Stimulated activated CD8-positive, alpha-beta memory T cell treated with anti-CD3 and anti-CD28 coated beads, Interleukin-2, amount 100 ng/mL, for 1 hour (primary cell): ENCODE measurements at places on chromosomes 11 and 22.

- no peak for DNase-seq
Observed at GRCh38 chr11:46490666-46491065, 99.1 kb upstream of the CHRM4 start.

DNA sequence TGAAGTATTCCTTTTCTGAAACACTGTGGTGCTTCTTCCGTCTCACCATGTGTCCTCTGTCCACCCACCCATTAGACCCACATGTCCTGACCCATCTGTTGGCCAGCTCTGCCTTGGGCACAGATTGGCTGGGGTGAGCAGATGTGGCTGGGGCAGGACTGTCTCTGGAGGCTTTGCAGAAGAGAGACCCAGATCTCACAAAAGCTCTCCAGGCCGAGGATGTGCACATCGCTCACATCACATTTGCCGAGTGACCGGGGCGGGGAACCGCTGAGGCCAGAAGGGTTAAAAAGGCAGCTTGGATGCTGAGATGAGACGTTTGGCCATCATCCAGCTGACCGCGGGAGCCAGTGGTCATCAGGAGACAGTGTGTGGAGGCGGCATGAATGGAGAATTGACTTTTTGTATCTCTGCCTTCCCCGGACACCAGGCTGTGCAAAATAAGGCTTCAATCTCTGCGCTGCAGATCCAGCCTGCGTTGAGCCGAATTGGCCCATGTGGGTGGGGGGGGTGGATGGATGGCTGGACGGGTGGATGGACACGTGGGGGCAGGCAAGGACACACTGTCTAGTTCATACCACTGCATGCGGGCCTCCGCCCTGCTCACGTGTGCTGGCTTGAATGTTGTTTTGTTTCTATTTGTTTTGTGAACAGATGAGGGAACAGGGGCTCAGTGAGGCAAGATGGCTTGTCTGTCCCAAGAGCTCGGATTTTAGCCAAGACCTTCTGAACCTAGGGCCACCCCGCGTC is 6.1 kb downstream of the IFITM10 start:
- no peak for DNase-seq

DNA sequence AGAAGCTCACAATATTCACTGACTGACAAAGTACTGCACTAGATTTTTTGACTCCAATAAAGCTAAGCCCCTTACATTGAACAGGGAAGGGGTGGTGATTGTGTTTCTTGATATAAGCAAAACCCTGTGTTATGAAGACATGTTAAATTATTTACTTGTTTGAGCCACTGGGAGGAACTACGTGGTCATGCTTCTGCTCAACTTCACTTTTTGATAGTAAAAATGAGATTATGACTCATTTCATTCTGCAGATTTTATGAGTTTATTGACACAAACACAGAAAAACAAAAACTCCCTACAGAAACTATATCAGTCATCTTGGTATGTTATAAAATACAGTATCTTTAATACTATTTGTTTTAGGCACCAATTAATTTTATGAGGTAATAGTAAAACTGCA is 124.7 kb downstream of the CADM1 start:
- no peak for DNase-seq

DNA sequence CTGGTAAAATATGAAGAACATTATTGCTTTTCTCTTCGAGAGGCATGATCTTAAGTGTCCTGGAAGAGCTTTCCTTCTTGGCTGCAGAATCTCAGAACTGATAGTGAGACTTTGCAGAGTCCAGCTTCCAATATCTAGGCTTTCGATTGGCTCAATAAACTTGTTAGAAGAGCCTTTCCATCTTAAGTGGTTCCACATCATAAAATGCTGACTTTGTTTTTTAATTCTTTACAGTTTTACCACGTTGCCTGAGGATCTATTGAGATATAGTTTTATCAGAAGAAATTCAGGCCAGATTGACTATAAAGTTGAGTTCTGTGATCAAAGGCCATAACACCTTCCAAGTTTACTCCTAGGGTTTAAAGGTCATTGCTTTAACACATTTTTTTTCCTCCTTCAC is 15.6 kb upstream of the DNAJB7 start:
- DNase-seq = no peak

GRCh38 chr22:20438678-20439492 is 1.3 kb upstream of the SCARF2 start:
- no peak for DNase-seq

- no peak for DNase-seq
Observed at GRCh38 chr11:96019281-96019680, 95.4 kb upstream of the MTMR2 start.

GRCh38 chr11:113448316-113448677 is 26.9 kb downstream of the DRD2 start:
- DNase-seq = no peak

- no peak for DNase-seq
Observed at GRCh38 chr11:68584991-68585524, 99.3 kb upstream of the GAL start.

- no peak for DNase-seq
Observed at GRCh38 chr22:49687333-49687732, 140.3 kb downstream of the BRD1 start.

DNA sequence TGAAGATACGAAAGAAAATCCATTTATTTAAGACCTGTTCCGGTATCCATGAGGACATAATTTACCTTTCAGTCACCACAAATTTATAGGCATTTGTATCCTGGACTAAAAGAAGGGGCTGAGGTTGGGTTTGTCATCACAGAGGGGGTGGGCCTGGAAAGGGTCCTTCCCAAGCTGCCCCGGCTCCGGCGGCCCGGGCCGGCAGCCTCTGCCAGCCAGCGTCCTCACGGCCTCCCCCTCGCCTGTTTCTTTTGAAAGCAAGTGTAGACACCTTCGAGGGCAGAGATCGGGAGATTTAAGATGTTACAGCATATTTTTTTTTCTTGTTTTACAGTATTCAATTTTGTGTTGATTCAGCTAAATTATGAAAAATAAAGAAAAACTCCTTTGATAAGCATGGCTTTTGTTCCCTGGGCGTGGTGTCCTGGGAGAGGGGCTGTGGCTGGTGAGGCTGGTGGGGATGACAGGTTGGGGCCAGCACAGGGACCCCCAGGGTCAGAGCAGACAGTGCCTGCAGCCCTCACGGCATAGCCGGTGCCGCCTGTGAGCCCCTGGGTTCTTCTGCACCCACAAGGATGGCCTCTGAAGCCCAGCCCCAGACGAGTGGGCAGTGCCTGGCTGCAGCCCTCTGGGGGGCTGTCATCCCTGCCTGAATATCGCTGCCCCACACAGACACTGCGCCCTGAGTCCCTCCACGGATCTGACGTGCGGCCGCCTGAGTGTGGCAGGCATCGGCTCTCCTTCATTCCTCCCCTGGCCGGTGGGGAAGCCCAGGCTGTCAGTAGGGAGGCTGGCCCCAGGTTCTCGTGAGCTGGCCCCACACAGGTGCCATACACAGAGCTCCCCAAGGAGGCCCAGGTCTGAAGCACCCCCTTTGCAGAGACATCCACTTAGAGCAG is 1075.9 kb downstream of the BRD1 start:
- no peak for DNase-seq

DNA sequence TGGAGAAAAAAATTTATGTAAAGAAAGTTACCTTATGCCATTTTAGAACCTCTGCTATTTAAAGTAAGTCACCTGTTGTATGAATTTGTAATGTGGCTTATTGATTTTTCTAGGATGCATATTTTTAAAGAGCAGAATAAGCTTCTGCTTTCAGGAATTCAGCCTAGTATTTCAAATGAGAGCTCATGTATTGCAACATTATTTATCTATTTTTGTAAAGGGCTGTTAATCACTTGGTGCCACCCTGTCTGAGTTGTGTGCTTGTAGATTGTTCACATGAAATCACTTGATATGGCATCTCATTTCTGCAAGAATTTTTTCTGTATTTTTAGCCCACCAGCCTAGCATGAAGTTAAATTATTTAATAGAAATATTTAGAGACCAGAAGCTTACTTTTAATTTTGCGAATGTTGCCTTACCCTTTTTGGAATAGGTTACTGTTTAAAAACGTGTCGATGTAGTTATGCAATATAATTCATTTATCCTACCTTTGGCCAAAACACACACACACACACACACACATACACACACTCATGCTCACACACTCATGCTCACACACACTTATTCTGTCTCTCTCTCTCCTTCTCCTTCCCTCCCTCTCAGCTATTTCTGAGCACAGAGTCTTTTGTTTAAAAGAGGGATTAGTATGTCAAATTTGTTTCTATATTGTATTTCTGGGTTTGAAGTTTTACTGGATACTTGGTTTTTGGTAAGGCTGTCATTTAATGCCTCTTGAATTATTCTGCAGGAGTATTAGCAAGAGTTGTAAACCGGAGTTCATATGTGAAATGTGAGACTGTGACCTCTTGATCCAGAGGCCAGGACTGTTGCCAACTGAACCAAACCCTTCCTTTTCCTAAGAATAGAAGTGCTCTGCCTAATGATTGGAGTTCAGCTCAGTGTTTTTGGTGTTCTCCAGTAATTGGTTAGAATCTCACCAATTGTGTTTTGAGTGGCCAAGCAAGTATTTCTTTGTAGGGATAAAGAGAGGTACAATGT is 34.4 kb downstream of the YAP1 start:
- no peak for DNase-seq

GRCh38 chr22:21003782-21004181 is 1.9 kb upstream of the THAP7 start:
- DNase-seq = no peak

- no peak for DNase-seq
Observed at GRCh38 chr22:27309697-27310096, 491.9 kb downstream of the MN1 start.

GRCh38 chr22:29625090-29625825 is 21.8 kb downstream of the NF2 start:
- DNase-seq = no peak

- no peak for DNase-seq
Observed at GRCh38 chr11:69170704-69171103, 15.0 kb downstream of the SMIM38 start.

- DNase-seq = no peak
Observed at GRCh38 chr11:75200051-75200450, 40.5 kb upstream of the TPBGL start.

GRCh38 chr11:23138761-23139160 is 278.5 kb upstream of the CCDC179 start:
- no peak for DNase-seq

GRCh38 chr11:10205928-10206327 is 88.1 kb downstream of the SBF2 start:
- no peak for DNase-seq

DNA sequence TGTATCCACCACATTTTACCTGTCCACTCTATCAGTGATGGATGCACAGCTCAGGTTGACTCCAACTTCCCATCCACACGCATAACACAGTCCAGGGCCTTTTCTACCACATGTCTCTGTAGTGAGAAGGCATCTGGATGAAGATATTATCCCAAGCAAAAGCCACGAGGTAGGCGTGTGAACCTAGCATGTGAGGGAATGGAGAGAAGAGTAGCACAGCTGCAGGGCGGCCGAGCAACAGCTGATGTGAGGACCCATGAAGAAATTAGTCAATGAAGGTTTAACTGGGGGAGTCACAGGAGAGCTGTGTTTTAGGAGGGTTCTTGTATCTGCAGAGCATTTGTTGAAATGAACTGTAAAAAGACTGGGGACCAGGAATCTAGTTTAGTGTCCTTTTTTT is 144.6 kb upstream of the PITPNB start:
- no peak for DNase-seq

DNA sequence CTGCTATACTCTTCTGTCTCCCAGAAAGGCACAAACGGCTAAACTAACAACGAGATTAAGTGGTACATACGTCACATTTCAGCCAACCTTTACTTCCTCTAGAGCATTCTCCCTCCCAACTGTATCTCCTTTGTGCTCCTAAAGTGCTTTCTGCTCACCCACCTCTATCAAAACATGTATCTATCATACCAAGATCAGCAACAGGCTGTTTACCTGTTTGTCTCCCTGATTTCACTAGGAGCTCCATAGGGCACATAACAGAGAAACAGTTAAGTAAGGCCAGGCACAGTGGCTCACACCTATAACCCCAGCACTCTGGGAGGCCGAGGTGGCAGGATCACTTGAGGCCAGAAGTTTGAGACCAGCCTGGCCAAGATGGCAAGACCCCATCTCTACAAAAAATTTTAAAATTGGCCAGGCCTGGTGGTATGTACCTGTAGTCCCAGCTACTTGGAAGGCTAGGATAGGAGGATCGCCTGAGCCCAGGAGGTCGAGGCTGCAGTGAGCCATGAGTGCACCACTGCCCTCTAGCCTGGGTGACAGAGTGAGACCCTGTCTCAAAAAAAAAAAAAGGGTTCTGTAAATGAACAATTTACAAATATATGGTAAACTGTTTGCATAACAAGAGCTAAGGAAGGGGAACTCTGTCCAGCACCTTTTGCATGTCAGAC is 2.8 kb downstream of the NDUFC2 start:
- no peak for DNase-seq

DNA sequence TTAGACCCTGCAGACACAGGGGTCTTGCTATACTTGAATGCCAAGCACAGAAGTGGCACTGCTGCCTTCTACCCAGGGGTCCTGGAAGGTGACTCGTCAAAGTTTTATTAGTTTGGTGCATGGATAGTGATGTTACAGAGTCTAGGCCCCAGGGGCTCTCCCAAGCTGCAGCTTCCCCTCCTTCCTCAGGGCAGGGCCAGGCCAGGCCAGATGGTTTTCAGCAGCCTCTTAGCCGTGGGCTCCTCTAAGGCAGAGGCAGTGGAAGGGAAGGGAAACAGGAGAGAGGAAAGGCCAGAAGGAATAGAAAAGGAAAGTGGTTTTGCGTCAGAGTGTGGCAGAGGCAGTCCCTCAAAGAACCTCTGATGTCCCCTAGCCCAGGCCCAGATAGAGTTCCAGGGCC is 21.9 kb downstream of the ANKK1 start:
- no peak for DNase-seq

- no peak for DNase-seq
Observed at GRCh38 chr11:8779107-8779506, 96.5 kb downstream of the RPL27A start.

DNA sequence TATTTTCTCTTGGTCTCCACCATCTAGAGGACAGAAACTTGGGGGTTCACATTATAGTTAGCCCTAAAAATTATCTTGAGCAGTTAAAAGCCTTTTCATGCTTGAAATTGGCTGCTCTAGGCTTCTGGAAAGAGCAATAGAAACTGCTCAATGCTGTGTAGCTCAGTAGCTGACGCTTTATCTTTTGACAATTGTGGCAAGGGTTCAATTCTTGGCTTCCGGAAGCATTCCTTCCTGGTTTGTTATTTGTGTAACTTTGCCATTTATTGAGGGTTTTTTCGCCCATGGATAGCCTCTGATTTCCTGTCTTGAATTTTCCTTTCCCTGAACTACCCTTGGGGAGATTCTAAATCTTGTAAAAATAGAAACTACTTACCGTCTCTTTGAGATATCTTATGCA is 10.3 kb upstream of the OR56A1 start:
- DNase-seq = no peak

- no peak for DNase-seq
Observed at GRCh38 chr11:1919391-1920127, at the start of gene TNNT3. TSS of gene TNNT3 (plus strand) at chr11:1919703. CDS start at chr11:1922875, 3,172 bp downstream.

- DNase-seq = no peak
Observed at GRCh38 chr22:32676191-32676590, 125.3 kb upstream of the TIMP3 start.

- DNase-seq = no peak
Observed at GRCh38 chr22:26576026-26576680, 13.8 kb downstream of the TPST2 start.

- no peak for DNase-seq
Observed at GRCh38 chr11:119319136-119319699, 2.3 kb upstream of the MCAM start.
